ENCODE measurements at places on chromosomes 7 and 10. TPM values are rescaled to one million over a fixed set of nuclear protein-coding genes. Genes with fewer than 3 reads are reported as not detected.

Gene AKR1B1
- 83.8 TPM for total RNA-seq

Gene FFAR4
- 3.7 TPM for total RNA-seq

Gene CPEB3
- total RNA-seq, result 5.7 TPM

Gene GRM8
- total RNA-seq, result not detected

- no peak for DNase-seq
These were observed 89.9 kb downstream of the PAXIP1 start for GRCh38 chr7:154912871-154913637.

- DNase-seq, result no peak
These were observed 431.2 kb upstream of the C7orf33 start for GRCh38 chr7:148159331-148159730.

GRCh38 chr7:27107391-27108381, 5.2 kb upstream of the HOXA2 start:
- DNase-seq, result no peak

- no peak for DNase-seq
These were observed 181.5 kb upstream of the PLXNA4 start for GRCh38 chr7:132757783-132758182.

GRCh38 chr7:106820321-106821217, 44.5 kb upstream of the PIK3CG start:
- DNase-seq, result no peak

- DNase-seq, result no peak
These were observed 43.8 kb downstream of the NRG3 start for GRCh38 chr10:81918766-81919165.

All from ovary (tissue), 10 donors.